ENCODE measurements at places on chromosomes 6 and 20. TPM values are rescaled to one million over a fixed set of nuclear protein-coding genes. Genes with fewer than 3 reads are reported as not detected.
A peak's percentile ranks its signal among the peaks of the same experiment; 100 is the strongest.

DNA sequence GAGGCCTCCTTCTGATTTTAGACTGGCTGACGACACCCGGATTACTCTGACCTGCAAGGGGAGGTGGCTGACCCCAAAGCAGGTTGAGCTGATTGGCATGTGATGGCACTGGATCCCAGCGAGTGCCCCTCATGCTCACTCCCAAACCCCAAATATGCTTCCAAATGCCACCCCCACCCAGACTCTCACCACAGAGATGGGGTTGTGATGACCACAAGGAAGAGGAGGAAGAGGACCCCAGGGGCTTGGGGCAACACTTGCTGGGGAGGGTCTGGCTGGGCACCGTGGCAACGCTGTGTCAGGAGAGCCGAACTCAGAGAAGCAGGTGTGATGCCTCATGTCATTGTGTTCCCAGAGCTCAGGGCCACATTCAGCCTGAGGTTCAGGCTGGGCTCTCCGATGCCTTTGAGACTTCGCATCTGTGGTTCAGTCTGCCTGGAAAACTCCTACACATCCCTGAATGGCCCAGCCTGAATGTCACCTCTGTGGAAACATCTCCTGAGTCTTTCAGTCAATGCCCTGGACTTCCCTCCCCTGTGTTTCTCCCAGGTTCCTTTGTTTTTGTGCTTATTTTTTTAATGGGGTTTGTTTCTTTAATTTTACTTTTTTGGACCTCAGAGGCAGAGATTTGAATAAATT, 169.1 kb upstream of the PMEPA1 start:
- no peak for DNase-seq

DNA sequence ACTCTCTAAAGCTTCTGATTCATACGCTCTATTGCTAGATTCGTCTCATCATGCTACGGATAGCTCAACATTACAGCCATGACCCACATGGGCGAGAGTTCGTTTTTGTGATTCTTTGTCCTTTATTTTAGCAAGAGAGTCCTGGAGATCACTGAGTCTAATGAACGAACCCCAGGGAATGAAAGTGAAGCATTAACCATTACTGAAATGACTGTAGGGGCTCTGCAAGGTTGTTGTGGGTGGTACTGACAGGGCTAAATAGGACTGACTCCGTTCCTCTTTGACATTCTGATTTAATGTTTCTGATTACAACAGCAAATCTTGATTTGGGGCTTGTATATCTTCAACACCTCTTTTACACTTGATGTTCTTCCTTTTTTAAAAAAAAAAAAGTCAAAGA, 13.7 kb upstream of the RTF2 start:
- DNase-seq: no peak

DNA sequence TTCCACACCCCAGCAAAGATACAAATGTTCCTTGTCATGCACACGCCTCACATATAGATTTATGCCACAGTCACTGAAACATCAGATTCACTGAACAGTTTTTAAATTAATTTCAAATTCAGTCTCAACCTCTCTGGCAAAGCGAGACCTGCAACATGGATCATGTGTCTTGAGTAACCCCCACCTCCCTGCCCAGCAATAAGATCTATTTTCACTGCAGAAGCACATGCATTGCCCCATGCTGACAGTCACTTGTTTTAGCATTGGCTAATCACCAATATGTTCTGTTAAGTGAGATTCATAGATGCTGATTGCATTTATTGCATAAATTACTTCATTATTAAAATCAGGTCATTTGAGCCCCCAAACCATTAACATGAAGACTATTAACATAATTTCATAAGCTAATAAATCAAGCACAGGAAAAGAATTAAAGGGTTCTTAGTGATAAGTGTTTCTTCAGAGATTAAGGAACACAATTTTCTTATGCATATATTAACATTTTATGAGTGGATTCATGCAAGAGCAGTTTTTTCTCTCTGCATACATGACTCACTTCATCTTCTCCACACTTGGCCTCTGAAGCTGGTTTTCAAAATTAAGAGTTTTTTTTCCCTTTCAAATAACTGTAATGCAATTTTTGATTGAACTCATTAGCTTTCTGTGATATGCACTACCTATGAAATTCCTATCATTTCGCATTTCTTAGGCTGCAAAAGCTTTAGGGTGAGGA, 173.2 kb upstream of the SOX4 start:
- no peak for DNase-seq

GPR6 gene
- not detected for total RNA-seq

SRXN1 gene
- 34.1 TPM for total RNA-seq

DNA sequence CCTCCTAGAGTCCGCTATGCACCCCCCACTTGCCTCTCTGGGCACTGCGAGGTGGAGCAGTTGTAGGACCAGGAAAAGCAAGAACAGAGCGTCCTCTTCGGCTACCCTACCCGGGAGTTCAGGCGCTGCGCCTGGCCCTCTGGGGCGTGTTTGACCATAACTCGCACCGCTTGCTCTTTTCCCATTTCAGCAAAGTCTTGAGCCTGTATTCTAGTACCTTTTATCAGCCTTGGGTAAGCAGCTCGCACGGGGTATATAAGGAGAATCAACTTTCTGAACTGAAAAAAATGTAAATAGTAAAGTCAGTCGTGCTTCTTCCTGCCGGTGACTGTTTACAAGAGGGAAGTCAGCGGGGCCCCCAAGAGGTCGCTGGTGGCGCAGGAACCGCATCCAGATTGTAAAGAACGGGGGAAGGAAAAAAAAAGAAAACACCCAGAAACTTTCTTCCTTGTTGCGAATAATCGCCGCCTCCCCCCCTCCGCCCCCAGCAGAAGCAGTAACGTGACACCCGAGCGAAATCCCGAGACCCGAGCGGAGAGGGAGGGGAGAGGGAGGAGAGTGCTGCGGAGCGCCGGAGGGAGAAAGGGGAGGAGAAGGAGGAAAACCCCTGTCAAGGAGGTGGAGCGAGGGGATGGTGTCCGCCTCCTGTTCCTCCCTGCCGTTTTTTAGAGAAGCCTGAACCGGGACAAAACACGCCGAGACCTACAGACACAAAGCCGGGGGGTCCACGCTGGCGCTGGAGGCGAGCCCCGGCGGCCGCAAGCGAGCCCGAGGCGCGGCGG, at the start of gene UST:
TSS of gene UST (plus strand) at position 668 of the 782 bp plus-strand sequence. CDS start 401 bp downstream, outside the sequence.
- peak; percentile 78 for DNase-seq

DNA sequence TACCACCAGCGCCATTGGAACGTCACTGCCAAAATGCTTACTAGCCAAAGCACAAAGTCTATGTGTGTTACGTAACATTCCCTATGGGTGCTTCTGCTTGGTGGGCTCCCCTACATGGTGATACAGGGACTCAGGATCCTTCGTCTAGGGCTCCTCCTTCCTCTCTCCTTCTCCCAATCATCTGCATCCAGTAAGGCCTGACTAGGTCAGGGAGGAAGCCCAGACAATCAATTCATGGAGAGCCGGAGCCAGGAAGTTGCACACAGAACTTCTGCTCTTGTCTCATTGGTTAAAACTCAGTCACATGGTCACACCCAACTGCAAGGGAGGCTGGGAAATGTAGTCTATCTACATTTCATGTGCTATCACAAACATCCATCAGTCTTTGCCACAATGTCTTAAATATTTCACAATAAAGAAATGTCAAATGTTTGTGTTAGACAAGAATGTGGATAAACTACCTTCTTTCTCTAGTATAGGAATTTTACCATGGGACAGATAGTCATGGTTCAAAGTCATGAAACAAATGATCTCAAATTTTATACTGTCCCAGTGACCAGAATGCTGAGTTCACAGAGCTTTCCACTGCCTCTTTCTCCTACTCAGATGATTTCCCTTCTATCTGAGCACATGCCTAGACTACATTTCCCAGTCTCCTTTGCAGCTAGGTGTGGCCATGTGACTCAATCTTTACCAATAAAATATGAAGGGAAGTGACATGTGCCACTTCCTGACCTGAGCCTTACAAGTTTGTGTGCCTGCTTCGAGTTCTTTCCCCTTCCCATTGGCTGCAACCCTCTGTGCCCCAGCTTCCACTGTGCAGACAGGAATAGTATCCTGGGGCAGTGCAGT, 9.3 kb upstream of the KCNK15 start:
- DNase-seq: peak; percentile 71

- DNase-seq: no peak
These were observed 5.4 kb downstream of the DSP start for GRCh38 chr6:7546896-7547295.
